ENCODE measurements at places on chromosomes 12 and 14.

DNA sequence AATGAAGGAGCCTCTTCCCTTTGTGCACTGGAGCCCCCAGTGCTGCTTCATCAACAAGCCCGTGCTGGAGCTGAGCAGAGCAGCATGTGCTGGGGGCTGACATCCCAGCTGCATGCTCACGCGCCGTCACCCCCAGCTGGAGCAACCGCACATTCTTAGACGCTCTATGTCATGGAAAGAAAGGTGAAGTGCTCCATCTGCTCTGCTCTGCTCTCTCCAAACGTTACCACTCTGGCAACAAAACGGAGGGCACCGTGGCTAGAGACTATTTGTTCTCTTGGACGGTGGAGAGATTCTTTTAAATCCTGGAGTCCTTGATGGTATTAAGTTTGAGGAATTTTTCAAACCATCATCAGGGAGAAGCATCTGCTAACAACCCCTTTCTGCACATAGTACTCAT is 208.4 kb downstream of the C12orf75 start:
- no peak for DNase-seq

- DNase-seq: no peak
Measured at GRCh38 chr12:17371491-17372215, 718.3 kb downstream of the RERGL start.

DNA sequence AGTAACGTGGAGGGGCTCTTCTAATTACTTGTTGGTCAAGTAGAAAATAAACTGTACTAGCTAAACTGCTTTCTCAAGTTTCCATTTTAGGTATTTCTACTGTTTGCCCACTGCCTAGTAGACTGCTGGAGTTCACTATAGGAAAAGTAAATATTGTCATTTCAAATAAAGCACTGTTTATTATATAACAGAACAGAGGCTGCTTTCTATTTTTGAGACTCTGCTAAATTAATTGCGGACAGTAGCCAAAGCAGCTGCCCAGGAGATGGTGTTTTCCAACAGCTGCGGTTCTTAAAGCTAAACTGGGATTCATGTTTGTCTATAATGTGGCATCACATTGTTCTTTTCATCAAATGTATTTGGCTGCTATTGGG is 15.9 kb upstream of the SIX1 start:
- DNase-seq: no peak

GRCh38 chr14:22713631-22713950 is 52.9 kb upstream of the OXA1L start:
- no peak for DNase-seq

GRCh38 chr12:64706306-64706705 is 52.9 kb downstream of the GNS start:
- no peak for DNase-seq

DNA sequence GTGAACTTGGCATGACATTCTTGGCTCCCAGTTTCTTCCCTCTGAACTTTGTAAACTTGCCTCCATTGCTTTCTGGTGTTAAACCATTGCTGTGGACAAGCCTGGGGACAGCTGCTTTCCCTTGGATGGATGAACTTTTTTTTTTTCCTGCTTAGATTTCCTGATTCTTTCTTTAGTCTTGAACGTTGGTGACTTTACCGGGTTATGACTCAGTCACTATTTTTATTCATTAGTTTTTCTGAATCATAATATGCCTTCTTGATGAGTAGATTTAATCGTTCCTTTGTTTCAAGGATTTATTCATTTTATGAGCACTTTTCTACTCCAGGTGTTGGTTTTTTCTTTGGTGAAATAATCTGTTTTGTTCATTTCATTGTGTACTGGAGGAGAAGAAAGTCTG is 155.0 kb upstream of the RTL1 start:
- no peak for DNase-seq

All from COLO829 (cell line).